Hematopoietic multipotent progenitor cell (in vitro differentiated cells): ENCODE measurements at places on chromosomes 7 and 10. TPM values are rescaled to one million over a fixed set of nuclear protein-coding genes. Genes with fewer than 3 reads are reported as not detected.

DNA sequence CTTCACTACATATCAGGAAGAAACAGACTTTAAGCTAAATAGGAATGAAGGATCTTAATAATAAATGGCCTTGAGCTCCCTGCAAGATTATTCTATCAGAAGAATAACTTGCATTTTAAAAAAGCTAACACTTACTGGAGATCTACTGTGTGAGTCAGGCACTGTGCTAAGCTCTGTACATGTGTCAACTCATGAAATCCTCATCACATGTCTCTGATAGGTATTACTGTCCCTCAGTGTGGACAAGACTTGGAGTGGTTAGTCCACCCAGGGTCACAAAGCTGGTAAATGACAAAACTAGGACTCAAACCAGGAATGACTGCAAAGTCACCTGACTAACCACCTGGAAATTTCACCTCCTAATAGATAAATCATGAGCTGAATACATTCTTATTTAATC, 57.1 kb upstream of the KCTD7 start:
- no peak for DNase-seq

GRCh38 chr10:14093730-14094484, 236.8 kb downstream of the FRMD4A start:
- DNase-seq, result no peak

GRCh38 chr10:79063071-79063491, 5.7 kb upstream of the ZMIZ1 start:
- no peak for DNase-seq

GRCh38 chr10:109852475-109853037, 70.8 kb downstream of the XPNPEP1 start:
- DNase-seq, result peak; percentile 78

DNA sequence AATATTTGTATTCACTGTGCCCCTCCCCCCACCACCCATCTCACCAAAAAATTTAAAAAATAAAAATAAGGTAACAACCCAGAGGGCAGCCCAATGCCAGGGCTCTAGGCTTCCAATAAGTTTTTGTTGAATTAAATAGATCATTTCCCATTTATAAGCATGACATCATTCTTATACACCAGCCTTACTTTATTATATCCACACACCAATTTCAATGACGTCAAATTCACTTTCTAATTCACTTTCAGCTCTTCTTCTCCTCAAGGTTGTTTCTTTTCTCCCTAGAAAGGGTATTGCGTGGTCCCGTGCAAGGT, 1.2 kb upstream of the DKK1 start:
- no peak for DNase-seq

DNA sequence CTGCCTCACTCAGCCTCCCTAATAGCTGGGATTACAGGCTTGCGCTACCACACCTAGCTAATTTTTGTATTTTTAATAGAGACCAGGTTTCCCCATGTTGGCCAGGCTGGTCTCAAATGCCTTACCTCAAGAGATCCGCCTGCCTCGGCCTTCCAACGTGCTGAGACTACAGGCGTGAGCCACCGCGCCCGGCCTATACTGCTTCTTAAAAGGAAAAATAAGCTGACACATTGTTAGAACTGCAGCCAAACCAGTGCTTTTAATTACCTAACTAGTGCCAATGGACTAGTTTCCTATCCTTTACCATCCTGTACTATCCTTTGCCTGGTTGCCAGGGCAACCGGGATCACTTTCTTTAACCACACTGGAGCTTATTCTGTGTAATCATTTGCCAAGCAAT, 108.0 kb downstream of the LRRTM3 start:
- no peak for DNase-seq

DNA sequence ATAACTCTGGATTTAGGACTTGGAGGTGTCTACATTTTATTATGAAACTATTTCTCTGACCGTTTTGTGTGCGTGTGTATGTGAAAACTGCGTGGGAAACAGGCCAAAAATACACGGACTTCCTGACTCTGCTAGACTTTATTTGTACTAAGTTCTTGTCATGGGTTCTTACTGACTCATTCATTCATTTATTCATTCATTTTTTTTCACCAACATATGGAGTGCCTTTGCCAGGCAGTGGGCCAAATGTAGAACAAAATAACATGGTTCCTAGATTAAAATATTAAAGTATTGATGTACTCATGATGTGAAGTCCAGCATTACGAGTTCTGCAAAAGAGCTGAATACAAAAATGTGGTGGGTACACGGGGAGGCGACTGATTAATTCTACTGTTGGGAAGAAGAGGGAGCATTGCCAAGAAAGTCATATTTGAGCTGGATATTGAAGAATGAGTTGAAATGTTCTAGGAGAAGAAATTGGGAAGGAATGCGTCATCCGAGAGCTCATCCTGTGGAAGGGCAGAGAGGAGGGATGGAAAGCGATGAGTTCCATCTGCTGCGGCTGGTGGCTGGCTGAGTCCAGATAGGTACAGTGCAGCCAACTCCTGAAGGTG, 24.6 kb downstream of the CACNB2 start:
- no peak for DNase-seq

- DNase-seq, result no peak
Observed at GRCh38 chr10:13708256-13708990, 121.7 kb downstream of the PRPF18 start.

DNA sequence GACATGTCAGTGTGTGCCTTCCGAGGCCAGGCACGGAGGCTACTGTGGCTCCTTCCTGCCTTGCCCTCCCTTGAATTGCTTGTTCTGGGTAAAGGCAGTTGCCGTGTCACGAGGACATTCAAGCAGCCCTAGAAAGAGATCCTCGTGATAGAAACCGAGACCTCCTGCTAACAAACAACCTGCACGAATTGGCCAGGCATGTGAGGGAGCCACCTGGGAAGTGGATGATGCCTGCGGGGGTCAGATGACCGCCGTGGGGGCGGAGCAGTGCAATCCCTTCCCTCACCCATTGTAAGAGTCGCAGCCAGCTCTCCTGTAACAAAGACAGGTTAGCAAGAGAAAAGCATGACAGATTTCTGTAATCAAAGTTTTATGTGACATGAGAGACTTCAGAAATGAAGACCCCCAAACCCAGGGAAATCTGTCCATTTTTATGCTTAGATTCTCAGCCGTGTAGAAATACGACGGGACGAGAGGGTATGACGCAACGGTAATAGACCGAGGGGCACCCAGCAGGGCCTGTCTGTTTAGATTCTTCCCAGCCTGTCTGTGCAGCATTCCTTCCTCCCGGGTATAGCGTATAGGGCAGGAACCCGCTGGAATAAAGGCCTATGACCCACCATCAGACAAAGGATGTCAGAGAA, 241.7 kb downstream of the GATA3 start:
- no peak for DNase-seq

DNA sequence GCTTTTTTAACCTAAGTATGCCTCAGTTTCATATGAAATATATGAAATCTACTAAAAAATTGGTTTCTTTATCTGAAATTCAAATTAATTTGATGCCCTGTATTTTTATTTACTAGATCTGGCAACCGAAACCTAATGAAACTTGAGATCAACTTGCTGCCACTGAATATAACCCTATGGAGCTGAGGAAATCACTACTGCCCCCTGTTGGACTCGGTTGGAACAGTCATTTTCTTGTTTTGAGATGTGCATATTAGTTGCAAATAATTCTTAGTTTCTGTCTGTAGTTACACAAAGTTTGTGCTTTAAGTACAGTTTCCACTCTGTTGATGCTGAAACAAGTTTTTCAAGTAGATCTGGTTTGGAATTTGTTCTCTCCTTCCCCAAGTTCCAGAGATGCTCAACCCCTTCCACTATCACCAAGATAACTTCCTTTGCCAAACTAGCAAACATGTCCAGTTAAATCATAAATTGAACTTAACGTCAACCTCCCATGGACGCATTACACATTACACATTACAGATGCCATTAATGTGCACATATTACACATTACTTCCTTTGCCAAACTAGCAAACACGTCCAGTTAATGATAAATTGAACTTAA, 22.2 kb upstream of the EXOC4 start:
- peak; percentile 72 for DNase-seq

DNA sequence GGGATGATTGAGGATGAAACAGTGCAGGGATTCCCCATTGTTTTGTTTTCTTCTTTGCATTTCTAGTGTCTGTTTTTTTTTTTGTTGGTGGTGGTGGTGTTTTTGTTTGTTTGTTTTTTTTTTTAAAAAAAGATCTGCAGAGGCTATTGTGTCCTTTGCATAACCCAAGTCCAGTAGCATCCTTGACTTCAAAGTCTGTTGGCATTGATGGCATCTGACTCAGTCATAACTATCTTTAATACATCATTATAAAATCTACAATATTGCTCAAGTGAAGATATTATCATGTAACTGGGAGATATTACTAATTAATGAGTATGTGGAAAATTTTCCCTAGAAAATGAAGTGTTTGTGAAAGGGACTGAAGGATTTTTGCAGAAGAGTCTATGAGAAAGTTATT, 70.2 kb downstream of the KIAA1217 start:
- no peak for DNase-seq

- DNase-seq, result no peak
Observed at GRCh38 chr7:104035351-104035750, 45.9 kb upstream of the RELN start.

- no peak for DNase-seq
Observed at GRCh38 chr7:44955733-44956132, 23.1 kb downstream of the MYO1G start.

DNA sequence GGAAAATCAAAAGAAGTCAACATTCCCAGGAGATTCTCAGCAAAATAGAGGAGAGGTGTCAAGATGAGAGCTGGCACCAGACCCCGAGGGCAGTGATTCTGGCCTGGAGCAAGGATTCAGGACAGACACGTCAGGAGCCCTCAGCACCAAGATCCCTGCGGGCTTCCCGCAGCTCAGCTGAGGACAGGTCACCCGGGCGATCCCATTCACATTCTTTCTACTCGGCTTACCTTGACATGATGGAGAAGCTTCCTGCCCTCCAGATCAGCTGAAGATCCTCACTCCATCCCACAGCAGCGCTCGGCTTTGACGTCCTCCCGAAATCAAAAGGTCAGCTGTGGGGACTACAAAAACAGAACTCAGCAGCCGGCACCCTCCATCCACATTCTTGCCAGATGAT, 139.1 kb downstream of the DLG5 start:
- no peak for DNase-seq

DNA sequence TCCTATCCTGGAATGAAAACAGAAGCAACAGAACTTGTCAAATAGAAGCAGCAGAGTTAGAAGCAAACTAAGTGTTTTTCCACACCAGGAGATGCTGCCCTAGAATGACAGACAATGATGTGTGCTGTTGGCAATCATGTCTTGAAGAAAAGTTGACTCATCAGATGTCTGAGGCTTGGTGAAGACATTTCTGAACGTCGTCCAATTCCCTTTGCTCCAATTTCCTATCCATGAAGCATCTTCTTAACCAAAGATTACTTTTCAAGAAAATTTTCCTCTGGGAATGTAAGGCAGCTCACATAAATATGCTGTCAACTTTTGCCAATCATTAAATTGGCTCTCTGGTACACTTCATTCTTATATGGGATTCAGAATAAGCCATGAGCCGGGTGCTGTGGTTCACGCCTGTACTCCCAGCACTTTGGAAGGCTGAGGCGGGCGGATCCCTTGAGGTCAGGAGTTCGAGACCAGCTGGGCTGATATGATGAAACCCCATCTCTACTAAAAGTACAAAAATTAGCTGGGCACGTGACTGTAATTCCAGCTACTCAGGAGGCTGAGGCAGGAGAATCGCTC, 34.6 kb downstream of the MALSU1 start:
- DNase-seq, result no peak

DNA sequence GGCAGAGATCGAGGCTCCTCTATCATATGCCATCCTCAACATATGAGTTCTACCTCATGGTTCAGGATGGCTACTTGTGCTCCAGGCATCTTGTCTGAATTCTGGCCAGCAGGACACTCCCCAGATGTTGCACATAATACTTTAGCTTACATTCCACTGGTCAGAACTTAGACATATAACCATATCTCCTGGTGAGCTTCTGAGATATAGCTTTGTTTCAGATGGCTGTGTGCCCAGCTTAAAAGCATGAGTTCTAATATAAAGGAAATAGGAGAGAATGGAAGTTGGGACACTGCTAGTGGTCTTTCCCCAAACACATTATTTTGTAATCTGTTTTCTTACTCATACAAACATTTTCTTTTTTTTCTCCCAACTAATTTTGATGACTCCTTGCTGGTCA, 50.8 kb upstream of the IFRD1 start:
- DNase-seq, result no peak

GRCh38 chr7:132045002-132045401, 488.6 kb upstream of the PODXL start:
- no peak for DNase-seq

DNA sequence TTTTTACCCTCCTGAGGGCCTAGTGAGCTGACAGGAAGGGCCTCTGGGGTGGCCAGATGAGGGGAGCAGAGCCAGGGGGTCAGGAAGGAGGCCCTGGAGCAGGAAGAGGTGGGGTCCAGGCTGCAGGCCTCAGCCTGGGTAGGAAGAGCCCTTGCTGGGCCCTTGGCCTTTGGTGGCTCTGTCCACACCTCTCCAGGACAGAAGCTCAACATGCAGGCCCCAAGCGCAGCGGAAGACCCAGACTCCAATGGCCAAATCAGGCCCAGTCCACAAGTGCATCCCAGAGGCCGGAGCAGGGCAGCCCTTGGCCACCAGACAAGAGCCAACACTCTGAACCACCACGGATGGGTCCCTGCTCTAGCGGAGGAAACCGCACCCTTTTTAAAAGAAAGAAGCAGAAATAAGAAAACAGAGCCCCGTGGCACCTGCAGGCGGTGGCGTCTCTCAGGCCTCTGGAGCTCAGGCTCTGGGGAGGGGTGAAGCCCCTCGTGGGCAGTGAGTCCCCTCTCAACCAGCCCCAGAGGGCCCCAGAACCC, 52.8 kb downstream of the FOXL3 start:
- DNase-seq, result no peak

- DNase-seq, result no peak
Observed at GRCh38 chr10:52568309-52568708, 204.3 kb downstream of the MBL2 start.

- no peak for DNase-seq
Observed at GRCh38 chr7:24896031-24896501, 83.9 kb downstream of the OSBPL3 start.

- no peak for DNase-seq
Observed at GRCh38 chr7:47326220-47326619, 255.7 kb downstream of the TNS3 start.

Gene ZNF277
- total RNA-seq, result 29.1 TPM

Gene MBL2
- not detected for total RNA-seq

Gene ANKRD30A
- not detected for total RNA-seq

Gene TRPV5
- total RNA-seq, result under 0.01 TPM

Gene ADAM22
- 7.0 TPM for total RNA-seq

Gene DYNC1I1
- 0.54 TPM for total RNA-seq

Gene ASZ1
- total RNA-seq, result not detected

Gene KMT2C
- 33.1 TPM for total RNA-seq

Gene LIPN
- total RNA-seq, result not detected

Gene GIMAP6
- total RNA-seq, result 67.1 TPM

Gene STYXL1
- 29.1 TPM for total RNA-seq

Gene PNLIPRP3
- total RNA-seq, result not detected

Gene SNCG
- not detected for total RNA-seq

Gene ANKRD61
- total RNA-seq, result under 0.01 TPM

Gene PHYHIPL
- total RNA-seq, result under 0.01 TPM

Gene PIP
- total RNA-seq, result not detected

Gene CHST3
- total RNA-seq, result under 0.01 TPM
